ENCODE measurements at places on chromosomes 4 and X. TPM values are rescaled to one million over a fixed set of nuclear protein-coding genes. Genes with fewer than 3 reads are reported as not detected.
A peak's percentile ranks its signal among the peaks of the same experiment; 100 is the strongest.

Gene ADAD1
- total RNA-seq, result not detected

Gene MXRA5
- total RNA-seq, result 1.3 TPM

Gene CLIC2
- 10.7 TPM for total RNA-seq

Gene SFRP2
- not detected for total RNA-seq

Gene SPIN3
- 3.8 TPM for total RNA-seq

Gene XG
- 0.35 TPM for total RNA-seq

DNA sequence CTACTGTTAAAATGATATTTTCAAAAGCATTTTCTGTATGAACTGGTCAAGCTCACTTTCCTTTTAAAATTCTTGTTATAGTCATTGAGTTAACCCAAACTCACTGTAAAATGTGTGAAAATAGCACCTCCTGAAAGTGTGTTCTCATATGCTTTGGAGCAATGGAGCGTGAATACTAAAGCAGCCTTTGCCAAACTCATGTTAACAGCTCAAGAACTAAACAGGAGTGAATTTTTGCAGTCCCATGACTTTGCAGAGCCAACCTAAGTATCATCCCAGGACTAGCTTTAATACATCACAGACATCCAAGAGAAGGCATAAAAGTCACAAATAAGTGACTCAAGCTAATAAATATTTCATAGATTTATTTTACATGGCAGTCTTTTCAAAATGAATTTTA, 2.3 kb downstream of the AMMECR1 start:
- no peak for DNase-seq

DNA sequence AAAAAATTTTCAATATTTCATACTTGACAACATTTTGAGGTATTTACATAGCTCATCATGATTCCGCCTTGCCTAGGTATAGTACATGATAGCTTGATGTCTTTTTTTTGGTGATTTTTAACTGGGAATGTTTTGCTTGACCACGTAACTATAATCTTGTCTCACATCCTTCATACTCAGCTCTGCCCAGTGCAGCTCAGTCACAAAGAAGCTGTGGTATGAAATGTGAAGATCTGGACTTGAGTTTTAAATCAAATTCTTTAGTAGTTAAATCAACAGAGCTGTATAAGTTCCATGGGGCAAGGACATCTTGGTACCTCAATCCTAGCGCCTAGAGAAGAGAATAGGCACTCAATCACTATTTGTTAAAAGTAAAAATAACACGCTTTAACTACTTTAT, 276.3 kb upstream of the DKK2 start:
- DNase-seq, result no peak

GRCh38 chrX:119075270-119076025, 2.7 kb downstream of the CT47C1 start:
- DNase-seq, result no peak

DNA sequence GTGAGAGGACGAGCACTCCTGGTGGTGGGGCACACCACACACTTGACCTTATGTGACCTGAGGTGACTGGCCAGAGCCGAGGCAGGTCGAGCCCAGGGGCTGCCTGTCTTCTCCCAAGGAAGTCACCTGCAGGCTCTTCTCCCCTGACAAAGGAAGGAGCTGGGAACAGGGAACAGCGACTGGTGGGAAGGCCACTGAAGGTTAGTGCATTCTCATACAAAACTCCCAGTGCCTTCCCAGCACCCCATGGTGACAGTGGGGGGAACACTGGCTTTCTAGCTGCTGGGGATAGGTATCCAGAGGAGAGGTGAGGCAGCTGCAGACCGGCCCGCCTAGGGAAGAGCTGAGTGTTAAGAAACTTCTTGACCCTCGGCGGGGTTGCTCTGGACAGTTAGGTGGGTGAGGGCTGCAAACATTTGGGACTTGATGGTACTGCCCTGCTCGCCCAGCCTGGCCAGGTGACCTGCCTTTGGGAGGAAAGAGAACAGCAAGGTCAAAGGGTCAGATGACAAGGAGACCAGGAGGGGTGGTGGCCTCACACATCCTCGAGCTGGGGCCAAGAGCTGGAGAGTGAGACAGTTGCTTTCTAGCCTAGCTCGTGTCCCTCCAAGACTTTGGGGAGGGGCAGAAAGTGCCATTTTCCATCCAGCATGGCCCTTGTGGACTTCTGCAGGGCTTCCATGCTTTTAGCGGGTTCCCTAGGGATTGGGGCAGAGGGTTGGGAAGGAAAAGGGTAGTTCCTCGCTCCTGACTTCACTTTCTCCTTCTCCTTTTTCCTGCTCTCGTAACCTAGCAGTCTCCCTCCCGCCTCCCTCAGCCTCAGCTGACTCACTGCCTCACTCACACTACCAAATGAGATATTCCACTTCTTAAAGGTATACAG, 2.7 kb downstream of the NALF2 start:
- no peak for DNase-seq

DNA sequence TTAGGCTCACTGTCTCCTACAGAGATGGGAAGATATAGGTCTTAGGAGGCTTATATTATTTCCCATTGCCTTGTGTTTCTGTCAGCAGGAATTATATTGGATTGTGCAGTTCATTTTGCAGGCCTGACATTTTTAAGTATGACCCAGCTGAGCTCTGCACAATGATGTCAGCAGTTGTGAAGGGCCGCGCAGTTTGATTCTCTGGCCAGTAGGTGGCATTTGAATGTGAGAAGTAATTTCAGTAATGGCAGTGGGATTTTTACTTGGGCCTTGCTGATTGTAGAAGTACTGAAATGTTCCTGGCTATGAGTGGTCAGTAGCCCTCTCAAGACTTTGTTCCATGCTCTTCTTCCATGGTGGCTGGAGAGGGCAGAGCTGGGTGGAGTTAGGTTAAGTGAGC, 247.2 kb upstream of the MTMR8 start:
- DNase-seq, result no peak

- DNase-seq, result peak; percentile 90
Observed at GRCh38 chr4:121711263-121712000, 14.7 kb upstream of the ANXA5 start.
